ENCODE measurements at places on chromosomes 6 and 20. TPM values are rescaled to one million over a fixed set of nuclear protein-coding genes. Genes with fewer than 3 reads are reported as not detected.

Gene SNAP25
- total RNA-seq: 1.1 TPM

Gene ECT2L
- total RNA-seq: not detected

Gene MED23
- 38.3 TPM for total RNA-seq

Gene BACH2
- total RNA-seq: 1.3 TPM

Gene TSBP1
- total RNA-seq: not detected

Gene POPDC3
- total RNA-seq: 25.8 TPM

Gene APOM
- total RNA-seq: 1.4 TPM

Gene ZBTB46
- 15.3 TPM for total RNA-seq

Gene ADGRF5
- total RNA-seq: not detected

Gene CYP21A2
- not detected for total RNA-seq

Gene BPIFB2
- not detected for total RNA-seq

Gene DSE
- total RNA-seq: 154 TPM

Gene GGT7
- total RNA-seq: 3.3 TPM

Gene OPN5
- not detected for total RNA-seq

Gene KIF25
- not detected for total RNA-seq

Gene CST5
- not detected for total RNA-seq

Gene FNDC11
- 0.28 TPM for total RNA-seq

Gene RSPH3
- total RNA-seq: 3.0 TPM

Gene PARD6B
- 0.90 TPM for total RNA-seq

Gene FOXC1
- total RNA-seq: 1.3 TPM

Gene SLC35F1
- not detected for total RNA-seq

Gene SNPH
- 4.7 TPM for total RNA-seq

Gene ZNF831
- total RNA-seq: not detected

Gene ASIP
- not detected for total RNA-seq

Gene EFCAB8
- total RNA-seq: not detected

Gene NTSR1
- total RNA-seq: 0.56 TPM

Gene HCRTR2
- total RNA-seq: not detected

All from IMR-90 (cell line).